ENCODE measurements at places on chromosomes 4 and X.

GRCh38 chr4:87848622-87849351 lies 16.0 kb downstream of the MEPE start:
- ATAC-seq, result peak; percentile 83

DNA sequence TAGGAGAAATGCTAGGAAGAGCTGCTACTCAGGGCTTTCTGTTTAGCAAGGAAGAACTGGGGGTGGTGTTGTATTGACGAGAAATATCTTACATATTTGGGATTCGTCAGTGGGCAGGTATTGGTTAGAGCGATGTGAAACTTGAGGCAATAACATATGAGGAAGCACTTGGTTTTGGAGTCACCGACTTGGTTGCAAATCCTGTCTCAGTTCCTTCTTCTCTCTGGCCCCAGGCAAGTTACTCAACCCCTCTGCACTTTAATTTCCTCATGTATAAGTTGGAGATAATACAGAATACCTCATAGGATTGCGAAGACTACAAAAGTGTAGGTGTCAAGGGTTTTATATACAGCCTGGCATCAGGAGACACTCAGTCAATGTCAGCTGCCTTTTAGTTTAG lies 34.1 kb downstream of the GPAT3 start:
- ATAC-seq, result no peak

GRCh38 chr4:119765469-119765868 lies 136.9 kb upstream of the PDE5A start:
- no peak for ATAC-seq

GRCh38 chr4:156230176-156230575 lies 276.5 kb upstream of the CTSO start:
- no peak for ATAC-seq

- ATAC-seq, result peak; percentile 73
Measured at GRCh38 chrX:153517423-153517822, at the start of gene ATP2B3. Gene ATP2B3 (plus strand): TSS chrX:153517642. CDS start chrX:153536248, 18,606 bp downstream.

Measured in motor neuron (in vitro differentiated cells).